ENCODE measurements at places on chromosomes 16 and 17.

GRCh38 chr17:16442594-16443510 lies 27.5 kb downstream of the TRPV2 start:
- DNase-seq = no peak

GRCh38 chr17:19867079-19867328 lies 732 bp downstream of the ULK2 start:
- peak; percentile 70 for DNase-seq

DNA sequence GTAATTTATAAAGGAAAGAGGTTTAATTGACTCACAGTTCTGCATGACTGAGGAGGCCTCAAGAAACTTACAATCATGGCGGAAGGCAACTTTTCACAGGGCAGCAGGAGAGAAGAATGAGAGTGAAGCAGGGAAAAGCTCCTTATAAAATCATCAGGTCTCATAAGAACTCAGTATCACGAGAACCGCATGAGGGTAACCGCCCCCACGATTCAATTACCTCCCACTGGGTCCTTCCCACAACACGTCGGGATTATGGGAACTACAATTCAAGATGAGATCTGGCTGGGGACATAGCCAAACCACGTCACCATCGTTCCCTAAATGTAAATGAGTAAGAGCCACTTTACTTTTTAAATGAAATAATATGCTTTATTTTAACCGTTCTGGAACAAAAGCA lies 89.9 kb upstream of the NACA2 start:
- DNase-seq = no peak

DNA sequence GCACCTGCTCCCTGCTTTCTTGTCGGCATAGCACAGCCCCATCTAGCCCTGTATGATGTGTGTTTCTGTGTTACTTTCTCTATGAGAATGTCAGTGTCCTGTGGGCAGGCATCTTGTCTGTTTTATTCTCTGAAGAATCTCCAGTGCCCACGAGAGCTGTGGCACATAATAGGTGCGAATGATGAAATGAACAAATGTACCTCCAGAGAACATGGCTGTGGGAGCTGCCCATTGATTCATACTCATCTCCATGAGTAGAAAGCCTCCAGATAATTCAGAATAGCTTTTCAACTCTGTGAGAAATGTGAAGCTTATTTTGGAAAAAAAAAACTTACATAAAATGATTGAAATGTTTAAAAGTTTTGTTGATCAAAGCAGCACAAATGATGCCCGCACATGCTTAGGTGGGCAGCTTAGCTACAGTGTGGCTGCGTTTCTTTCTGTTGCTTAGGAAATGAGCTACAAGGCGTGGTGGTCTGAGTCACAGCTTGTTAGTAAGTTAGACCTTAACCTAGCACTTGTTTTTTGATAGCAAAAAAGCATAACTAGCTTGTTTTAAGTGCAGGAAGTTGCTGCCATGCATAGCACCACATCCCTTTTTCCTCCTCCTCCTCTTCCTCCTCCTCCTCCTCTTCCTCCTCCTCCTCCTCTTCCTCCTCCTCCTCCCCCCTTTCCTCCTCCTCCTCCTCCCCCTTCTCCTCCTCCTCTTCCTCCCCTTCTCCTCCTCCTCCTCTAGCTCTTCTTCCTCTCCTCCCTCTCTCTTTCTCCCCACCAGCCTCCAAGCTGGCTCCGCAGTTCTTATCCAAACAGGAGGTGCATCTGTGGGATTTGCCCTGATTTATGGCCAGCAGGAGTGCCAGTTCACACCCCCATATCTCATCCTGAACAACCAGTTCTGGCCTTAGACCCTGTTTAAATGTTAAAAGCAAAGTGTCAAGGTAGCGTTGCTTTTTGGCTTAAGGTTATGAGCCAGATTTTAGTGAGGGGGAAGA lies 221.5 kb downstream of the IRF8 start:
- DNase-seq = no peak

GRCh38 chr16:27318392-27319256 lies 4.8 kb downstream of the IL4R start:
- peak; percentile 62 for DNase-seq
